ENCODE measurements at places on chromosomes 6 and 20.

DNA sequence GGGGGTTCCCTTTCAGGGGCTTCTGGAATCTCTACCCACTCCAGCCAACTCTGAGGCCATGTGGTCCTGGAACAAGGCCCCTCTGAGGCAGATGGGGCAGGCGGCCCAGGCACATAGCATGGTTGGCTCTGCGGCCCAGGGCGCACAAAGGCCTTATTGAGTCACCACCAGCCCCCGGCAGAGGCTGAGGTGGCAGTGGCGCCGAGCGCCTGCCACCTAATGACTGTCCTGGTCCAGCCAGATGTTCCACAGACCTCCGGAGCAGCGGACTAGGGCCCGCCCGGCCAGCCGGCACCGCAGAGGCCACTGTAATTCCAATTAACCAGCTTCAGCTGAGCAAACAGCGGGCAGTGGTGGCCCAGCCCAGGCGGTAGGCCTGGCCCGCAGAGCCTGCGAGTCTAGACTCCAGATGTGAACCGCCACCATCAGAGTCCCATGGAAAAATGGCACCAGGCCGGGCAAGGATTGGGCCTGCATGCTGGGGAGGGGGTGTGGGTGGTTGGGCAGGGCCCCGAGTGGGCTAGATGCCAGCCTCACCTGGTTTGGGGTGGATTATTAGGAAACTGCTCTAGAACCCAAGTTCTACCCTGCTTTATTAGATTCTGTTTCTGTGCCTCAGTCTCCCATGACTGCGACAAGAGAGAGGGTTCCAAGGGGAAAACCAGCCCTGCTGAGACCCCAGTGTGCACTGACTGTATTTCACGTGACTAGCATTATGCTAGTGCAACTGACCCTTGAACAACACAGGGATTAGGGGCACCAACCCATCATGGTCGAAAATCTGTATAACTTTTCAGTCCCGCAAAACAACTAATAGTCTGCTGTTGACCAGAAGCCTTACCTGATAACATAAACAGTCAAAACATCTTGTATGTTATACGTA is 34.1 kb upstream of the ID1 start:
- peaks cover 48% of the 10 kb centered on the region for H3K36me3 ChIP-seq
- H3K4me1 ChIP-seq, result peaks cover 51% of the 10 kb centered on the region
- H3K4me3 ChIP-seq, result no peak overlapping the region
- DNase-seq, result no peak
- H3K27ac ChIP-seq, result no peak overlapping the region

DNA sequence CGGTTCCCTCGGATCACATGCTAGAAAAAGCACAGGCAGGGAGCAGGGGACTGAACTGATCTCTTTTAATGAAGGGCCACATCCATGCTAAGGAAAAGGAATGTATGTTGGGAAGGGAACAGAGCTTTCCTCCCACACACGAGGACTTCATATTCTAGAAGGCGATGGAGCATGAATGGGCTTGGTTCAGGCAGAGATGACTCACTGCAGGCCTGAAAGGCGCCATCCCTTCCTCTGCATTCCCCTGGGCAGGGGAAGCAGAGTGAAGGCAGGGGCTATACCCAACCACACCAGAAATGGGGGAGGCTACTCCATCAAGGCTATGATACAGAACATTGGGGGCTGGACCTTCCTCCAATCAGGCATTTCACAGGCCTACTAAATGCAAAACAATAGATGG is 30.6 kb downstream of the ELMO2 start:
- H3K27me3 ChIP-seq, result no peaks in the 10 kb centered on the region
- H3K4me3 ChIP-seq, result no peak overlapping the region
- H3K4me1 ChIP-seq, result peaks cover 5% of the 10 kb centered on the region
- DNase-seq, result no peak

GRCh38 chr6:146240322-146240721 is 211.5 kb downstream of the GRM1 start:
- H3K36me3 ChIP-seq, result no peaks in the 10 kb centered on the region
- H3K27me3 ChIP-seq, result no peaks in the 10 kb centered on the region
- H3K4me3 ChIP-seq, result no peak overlapping the region
- DNase-seq, result no peak
- H3K4me1 ChIP-seq, result no peaks in the 10 kb centered on the region

DNA sequence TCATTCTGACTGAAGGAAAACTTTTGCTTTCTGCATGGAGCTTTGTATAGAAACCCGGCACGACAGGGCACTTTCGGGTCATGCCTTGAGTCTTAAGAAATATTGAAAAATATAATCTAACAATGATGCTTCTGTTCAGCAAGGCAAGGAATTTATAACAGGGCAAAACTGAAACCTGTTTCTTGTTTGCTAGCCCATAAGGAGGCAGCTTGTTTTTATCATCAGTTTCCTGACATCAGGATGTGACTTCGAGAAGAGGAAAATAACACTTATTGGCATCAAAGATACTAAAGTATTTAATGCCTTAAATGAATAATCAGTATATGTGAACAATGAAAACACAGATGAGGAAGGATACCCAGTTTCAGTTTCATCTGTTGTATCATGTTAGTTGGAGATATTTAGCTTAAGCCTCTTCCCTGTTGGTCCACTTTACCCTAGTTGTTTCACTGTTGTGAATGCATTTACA is 146.5 kb downstream of the CDKAL1 start:
- peak; percentile 22 for DNase-seq
- no peaks in the 10 kb centered on the region for H3K4me1 ChIP-seq
- no peak overlapping the region for H3K27ac ChIP-seq
- no peaks in the 10 kb centered on the region for H3K36me3 ChIP-seq
- H3K4me3 ChIP-seq, result no peak overlapping the region

GRCh38 chr20:32803092-32803491 is 16.7 kb upstream of the MAPRE1 start:
- DNase-seq, result no peak
- peaks cover 44% of the 10 kb centered on the region for H3K36me3 ChIP-seq
- H3K27me3 ChIP-seq, result no peaks in the 10 kb centered on the region
- H3K4me3 ChIP-seq, result no peak overlapping the region

- no peak overlapping the region for H3K4me3 ChIP-seq
- peak; percentile 86 for DNase-seq
Observed at GRCh38 chr6:138590796-138591709, 91.8 kb upstream of the NHSL1 start.

GRCh38 chr6:113591896-113592827 is 265.0 kb upstream of the MARCKS start:
- H3K27me3 ChIP-seq, result no peaks in the 10 kb centered on the region
- no peaks in the 10 kb centered on the region for H3K36me3 ChIP-seq
- H3K4me1 ChIP-seq, result peaks cover 1% of the 10 kb centered on the region
- H3K27ac ChIP-seq, result no peak overlapping the region

Data from mesenchymal stem cell (in vitro differentiated cells and primary cell).